ENCODE measurements at places on chromosomes 11 and 22.

DNA sequence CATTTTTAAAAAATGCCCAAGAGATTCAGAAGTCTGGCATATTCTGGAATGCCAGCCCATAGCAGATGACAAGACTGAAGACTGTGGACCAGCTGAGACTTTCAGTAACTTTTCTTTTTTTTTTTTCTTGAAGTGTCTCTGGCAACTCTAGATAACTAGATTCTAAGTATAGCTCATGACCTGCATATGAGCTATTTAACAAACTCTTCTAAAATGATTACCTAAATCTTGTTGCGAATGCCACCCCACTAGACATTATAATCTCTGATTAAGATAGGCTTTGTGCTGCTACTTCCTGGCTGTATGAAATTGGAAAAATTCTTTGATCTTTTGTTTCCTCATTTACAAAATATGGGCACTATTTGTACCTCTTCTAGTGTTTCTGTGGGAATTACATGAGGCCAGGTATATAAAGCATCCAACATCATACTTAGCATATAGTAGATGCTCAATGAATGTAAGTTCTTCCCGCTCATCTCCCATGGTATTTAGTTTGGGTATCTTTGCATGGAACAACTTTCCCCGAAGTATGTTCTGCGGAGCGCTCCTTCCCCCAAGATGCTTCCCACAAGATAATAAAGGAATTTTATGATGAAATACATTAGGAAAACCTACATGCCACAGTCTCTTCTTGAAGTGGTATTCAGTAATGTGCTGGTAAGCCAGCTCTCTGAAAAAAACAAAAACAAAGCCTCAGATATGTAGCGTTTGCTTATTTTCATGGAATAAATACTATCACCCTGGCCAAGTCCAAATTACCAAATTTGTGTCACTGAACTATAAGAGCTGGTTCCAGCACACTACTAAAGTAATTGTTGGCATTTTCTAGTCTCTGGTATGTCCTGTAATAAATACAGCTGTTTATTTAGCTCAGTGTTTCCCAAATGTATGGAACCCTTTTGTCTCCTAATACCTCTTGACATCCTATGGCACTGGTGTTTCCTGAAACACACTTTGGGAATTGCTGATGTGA is 86.8 kb upstream of the TIMP3 start:
- no peak for DNase-seq

- DNase-seq = peak; percentile 53
Observed at GRCh38 chr22:40346185-40347118, at the start of gene ADSL. Gene ADSL (plus strand): TSS chr22:40346500. CDS start chr22:40346559, 59 bp downstream.

GRCh38 chr11:129968591-129969419 is 33.8 kb downstream of the PRDM10 start:
- DNase-seq = no peak

DNA sequence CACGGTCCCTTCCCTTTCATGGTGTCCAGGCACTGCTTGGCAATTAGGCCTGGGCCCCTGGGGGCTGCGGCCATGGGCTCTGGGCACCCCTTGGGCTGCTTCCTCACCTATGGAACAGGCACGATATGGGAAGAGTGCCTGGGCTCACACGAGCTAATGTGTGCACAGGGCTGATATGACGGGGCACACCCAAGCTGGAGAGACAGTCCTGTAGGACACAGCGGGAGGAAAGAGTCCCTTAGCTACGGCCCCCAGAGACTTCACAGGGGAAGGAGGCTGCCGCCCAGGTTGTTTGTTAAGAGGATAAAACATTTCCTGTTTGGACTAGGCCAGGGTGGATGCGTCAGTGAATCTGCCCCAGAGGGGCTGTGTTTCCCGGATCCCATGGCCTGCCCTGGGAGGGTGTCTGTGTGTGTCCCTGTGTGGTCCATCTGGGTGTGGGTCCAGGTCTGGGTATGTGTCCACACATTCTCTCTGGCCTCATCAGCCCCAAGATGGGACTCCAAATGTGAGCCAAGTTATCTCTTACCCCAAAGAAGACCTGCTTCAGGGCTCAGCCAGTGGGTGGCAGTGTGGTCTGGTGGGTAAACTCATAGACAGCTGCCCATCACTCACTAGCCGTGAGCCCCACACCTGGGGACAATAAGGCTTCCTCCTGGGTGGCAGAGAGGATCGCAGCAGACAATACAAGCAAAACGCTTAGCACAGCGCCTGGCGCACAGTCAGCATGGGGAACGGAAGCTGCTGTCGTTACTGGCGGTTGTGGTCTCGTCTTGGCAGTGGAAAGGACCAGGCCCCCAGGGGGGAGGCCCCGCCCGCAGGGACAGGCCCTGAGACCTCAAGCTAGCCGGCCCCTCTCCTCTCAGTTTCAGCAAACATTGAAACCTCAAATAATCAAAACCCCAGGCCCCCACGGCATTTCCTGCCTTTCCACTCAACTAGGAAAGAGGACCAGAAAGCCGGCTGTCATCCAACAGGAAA is 3.2 kb upstream of the EMID1 start:
- DNase-seq = no peak

GRCh38 chr22:33539902-33540751 is 380.1 kb downstream of the LARGE1 start:
- no peak for DNase-seq

DNA sequence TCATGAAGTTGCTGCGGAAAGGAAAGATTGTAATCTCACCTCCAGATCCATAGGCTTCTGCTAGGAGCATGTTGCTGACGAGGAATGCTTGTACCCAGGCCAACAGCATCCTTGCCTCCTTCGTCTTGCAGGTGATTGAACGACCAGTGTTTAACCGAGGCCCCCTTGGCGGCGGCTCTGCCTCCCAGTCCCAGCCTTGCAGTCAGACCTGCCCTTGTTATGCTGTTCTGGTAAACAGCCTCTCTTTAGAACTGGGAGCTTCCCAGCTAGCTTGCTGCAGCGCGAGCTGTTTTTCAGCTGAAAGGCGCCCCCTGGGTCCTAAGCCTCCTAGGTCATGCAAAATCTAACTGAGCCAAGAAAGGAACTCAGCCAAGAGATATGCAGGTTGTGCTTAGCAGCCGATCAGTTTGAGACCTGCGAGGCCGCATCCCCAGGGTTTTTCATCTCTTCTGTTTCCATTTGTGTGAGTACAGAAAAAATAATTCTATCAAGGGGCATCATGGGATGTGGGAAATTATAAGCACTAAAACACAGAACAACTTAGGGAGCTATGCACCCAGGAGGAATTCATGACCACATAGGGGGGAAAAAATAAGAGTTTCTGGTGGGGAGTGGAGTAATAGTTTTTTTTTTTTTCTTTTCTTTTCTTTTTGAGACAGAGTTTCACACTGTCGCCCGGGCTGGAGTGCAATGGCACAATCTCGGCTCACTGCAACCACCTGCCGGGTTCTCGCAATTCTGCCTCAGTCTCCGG is at the start of gene PIK3IP1:
PIK3IP1 (minus strand) TSS at position 253 of the 754 bp plus-strand sequence; CDS start at position 109, 144 bp downstream.
- DNase-seq = peak; percentile 55

- DNase-seq = no peak
Observed at GRCh38 chr11:72719551-72719950, 32.7 kb downstream of the ARAP1 start.
